Keratinocyte (primary cell): ENCODE measurements at places on chromosomes 4 and X.

- DNase-seq: no peak
Measured at GRCh38 chr4:33961761-33962160, 2282.6 kb downstream of the ARAP2 start.

- no peak for DNase-seq
Measured at GRCh38 chr4:88812420-88812819, 114.8 kb upstream of the NAP1L5 start.

DNA sequence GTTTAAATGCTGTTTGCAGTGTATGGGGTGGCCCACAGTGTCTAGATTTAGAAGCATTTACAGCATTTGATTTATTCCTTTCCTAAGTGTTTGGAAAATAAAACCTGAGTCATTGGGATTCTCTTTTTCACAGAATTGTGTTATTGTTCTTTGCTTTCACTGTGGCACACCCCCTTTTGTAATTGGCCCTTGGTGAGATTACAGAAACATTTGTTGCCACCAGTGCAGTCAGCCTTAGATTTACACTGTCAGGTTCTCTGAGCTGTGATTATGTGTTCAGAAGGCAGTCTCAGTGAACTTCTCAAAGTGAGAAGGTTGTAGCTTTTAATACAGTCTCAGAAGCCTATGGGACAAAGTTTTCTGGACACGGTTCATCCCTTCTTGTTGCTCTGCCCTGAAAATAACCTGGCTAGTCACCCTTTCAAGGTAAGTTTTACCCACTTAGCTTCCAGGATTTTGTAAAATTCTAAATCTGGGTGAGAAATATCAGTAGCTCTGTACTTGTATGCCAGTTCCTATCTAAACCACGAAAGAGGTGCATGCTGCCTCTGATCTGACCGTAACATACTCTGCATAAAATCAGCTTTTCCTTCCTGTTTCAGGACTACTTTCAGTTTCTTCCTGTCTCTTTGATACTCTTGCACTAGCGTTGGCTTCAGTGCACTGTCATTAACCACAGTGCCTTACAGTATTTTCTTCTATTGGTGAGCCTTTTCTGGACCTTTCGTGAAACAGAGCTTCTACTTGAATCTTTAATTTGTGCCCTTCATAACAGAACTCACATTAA, 12.6 kb downstream of the RUFY3 start:
- DNase-seq: no peak

DNA sequence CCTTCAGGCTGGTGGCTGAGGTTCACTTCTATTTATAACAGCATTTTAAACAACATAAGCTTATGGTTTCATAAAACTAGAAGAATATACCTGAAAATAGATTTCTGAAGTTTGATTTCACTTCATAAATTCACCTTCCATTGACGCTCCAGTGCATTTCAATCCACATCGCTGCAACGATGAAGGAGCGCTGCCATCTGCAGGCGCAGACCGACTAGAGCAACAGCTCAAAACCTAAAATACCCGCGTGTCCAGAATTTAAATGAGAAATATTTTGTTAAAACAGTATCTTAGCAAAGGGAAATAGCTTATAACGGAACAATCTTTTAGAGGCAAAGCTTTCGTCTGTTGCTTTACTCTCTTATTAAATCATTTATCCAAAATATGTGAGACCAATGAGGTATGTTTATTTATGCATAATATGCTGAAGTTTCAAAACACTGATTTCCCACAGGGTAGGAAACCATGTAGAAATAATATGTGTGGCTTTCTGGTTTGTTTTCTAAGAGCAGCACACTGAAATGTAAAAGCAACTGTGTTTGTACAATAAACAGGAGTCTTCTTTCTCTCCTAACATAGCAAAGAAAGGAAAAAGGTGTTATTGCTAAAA, 816.4 kb upstream of the FRG1 start:
- no peak for DNase-seq

- no peak for DNase-seq
Measured at GRCh38 chr4:1047976-1048772, 36.7 kb downstream of the FGFRL1 start.

DNA sequence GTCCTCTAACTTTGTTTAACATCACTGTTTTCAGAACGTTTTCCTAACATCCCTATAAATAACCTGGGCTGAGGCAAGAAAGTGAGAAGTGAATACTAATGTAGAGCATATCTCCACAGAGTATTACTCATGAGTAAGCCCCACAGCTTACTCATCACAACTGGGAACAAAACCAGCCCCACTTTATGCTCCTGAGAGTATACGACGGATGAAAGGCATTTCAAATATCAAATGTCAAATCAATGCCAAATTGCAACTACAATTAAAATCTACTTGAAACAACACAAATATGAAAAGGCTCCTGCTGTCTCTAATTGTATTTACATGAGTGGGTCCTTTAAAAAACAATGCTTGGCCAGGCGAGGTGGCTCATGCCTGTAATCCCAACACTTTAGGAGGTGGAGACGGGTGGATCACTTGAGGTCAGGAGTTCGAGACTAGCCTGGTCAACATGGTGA, 41.2 kb downstream of the SH3RF1 start:
- no peak for DNase-seq

DNA sequence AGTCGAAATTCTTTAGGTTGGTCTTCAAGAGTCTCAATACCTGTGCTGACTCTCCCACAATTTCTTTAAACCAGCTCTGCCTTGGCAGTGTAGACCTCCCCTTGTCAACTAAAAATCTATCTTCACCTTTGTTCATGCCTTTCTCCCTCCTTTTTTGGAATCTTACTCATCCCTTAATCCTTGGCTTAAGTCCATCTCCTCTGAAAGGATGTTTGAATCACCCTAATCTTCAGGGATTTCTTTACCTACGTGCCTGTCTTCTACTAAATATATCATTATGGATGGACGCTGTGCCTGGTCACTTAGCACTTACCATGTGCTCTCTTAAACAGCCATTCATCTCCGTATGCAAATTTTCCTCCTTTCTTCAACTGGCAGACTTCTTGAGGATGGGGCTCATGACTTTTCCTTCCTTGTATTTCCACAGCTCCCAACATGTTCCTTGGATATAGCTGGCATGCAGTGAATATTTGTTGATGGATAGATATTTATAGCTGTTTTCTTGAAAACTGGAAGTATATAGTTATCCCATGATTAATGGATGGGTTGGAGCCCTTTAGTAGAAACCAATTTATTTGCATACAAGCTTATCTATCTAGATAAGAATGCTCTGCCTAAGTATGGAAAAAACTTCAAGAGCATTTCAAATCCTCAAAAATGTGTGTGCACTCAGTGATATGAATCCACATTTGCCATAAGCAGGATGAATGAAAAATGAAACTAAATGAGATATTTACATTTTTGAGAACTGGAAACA, 166.6 kb downstream of the SPRY1 start:
- DNase-seq: no peak

- no peak for DNase-seq
Measured at GRCh38 chrX:20863649-20864048, 510.6 kb upstream of the CNKSR2 start.

GRCh38 chrX:71183341-71183740, 38.7 kb downstream of the NLGN3 start:
- DNase-seq: no peak
